ENCODE measurements at places on chromosomes 1 and 21.

GRCh38 chr1:12143631-12144155 lies 23.1 kb upstream of the TNFRSF1B start:
- DNase-seq: peak; percentile 75

DNA sequence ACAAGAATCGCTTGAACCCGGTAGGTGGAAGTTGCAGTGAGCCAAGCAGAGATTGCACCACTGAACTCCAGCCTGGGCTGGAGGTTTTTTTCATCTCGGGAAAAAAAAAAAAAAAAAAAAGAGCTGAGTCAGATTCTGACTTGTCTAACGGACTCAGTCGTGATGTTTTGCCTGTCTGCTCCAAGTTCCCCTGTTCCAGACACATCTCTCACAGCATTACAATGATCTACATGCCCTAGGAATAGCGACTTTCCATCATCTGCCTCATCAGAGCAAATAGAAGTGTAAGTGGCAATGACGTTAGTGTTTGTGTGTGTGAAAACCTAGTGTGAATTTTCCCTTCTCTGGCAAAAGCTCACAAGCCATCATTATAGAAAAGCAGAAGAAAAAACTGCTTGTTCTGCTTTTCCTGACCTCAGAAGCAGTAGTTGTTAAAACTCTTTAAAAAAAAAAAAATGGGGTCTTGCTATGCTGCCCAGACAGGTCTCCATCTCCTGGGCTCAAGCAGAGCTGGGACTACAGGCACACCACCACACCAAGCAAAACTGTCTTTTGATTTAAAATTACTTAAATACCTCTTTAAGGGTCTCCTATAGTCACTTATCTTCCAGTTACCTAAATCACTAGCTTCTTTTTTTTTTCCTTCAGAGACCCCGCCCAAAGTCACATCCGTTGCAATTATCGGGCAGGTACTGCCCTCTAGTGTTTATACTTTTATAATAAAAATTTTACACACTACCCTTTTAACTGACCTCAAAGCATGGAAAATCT lies 37.3 kb downstream of the PLEKHO1 start:
- peak; percentile 73 for DNase-seq

GRCh38 chr1:147822292-147822691 lies 61.9 kb upstream of the GJA5 start:
- DNase-seq: no peak

GRCh38 chr1:237140986-237141385 lies 99.0 kb downstream of the RYR2 start:
- DNase-seq: no peak

DNA sequence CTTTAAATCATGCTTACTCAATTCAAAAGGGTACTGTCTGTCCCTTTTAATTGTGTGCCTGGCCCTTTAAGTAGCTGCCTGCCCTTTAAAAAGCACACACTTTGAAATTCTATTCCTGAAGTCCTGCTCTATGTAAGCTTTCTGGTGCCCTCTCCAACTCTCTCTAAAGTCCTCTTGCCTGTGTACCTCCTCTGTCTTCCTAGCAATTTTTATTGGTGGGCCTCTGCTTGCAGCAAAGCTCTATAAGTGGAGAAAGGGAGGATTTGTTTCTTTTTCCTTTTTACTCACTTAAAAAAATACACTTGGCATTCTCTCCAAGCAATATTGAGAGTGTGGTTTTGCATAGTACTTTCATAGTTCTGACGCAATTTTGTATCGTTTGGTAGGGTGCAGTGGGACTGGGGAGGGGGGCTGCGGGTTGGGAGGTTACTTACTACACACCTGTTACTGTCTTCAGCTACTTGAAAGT lies 135.4 kb downstream of the LMO4 start:
- DNase-seq: no peak

DNA sequence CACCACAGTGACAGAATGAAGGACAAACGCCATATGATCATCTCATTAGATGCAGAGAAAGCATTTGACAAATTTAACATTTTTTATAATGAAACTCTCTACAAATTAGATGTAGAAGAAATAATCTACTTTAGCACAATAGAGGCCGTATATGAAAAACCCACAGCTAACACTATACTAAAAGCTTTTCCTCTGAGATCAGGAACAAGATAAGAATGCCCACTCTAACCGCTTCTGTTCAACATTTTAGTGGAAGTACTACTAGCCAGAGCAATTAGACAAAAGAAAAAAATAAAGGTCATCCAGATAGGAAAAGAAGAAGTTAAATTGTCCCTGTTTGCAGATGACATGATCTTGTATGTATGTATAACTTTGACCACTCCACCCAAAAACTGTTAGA lies 109.7 kb downstream of the SLC35F3 start:
- no peak for DNase-seq

DNA sequence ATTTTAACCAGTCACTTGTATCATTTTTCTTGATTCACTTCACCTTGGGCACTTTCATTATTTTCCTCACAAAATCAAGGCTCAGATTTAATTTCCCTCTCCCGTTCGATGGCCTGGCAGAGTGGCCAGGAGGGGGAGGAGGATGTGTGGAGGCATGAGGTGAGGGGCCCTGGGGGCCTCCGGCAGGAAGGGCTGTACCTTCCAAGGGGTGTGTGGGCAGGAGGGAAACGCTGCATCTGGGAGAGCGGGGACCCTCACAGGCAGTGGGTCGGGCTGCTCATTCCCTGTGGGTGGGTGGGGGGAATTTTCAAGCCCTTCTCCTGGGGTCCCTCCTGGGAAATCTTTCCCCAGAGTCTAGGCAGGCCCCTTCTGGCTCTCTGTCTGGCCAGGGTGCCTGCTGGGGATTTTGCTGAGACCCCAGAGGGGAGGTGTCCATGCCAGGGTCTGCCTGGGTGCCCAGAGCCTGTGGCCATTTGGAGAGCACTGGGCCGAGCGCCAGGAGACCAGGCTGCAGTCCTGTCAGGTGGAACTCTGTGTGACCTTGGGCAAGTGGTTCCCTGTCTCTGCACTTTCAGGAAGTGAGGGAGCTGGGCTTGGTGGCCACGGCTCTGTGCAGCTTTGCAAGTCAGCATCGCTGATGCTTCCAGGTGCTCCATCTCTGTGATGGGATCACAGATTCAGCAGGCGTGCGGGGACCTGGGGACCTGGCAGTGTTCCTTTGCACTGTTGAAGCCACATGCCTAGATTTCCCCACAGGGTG lies 81.9 kb upstream of the C1orf174 start:
- DNase-seq: no peak

DNA sequence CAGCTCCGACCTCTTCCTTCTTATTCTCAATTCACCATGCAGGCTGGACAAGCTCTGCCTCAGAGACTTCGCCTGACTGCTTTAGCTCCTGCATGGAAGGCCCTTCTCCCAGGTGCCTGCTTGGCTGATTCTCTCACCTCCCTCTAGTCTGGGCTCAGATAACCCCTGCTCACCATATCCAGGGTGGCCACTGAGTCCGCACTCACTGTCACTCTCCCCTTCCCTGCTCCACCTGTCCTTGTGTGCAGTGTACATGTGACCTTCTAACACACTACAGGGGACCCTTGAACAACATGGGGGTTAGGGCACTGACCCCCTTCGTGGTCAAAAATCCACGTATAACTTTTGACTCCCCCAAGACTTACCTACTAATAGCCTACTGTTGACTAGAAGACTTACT lies 14.4 kb upstream of the GALNT2 start:
- no peak for DNase-seq

DNA sequence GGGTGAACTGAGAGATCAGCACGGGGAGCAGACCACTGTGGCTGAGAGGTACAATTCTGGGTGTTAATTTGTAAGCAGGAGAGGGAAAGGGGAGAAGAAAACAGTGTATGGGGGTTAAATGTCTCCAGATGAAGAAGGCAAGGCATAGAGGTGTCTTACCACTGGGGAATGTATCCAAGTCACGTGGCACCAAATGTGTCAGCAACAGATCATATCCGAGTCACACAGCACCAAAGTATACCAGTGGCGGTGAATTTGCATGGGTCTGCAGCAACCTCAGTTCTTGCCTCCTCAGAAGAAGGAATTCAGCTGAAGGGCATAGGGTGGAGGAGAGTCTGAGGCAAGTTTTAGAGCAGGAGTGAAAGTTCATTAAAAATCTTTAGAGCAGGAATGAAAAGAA lies 21.2 kb upstream of the SYCP1 start:
- DNase-seq: no peak

- DNase-seq: peak; percentile 49
Observed at GRCh38 chr1:183097438-183098051, 74.3 kb downstream of the LAMC1 start.

DNA sequence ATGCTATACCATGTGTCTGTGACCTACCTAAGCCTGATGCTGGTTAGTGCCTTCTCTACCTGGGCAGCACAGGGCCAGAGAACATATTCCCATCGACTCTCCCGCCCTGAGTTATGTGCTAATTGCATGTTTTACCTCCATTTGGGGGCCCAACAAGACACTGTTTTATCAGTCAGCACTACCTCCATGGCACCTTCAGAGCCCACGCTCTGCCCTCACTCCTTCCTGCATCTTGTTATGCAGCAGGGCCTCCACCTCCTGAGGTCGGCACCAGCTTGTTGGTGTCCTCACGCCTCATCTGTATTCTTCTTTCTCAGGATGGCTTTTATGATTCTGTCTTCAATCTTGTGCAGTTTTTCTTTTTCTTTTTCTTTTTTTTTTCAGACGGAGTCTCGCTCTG lies 11.9 kb downstream of the WNT9A start:
- DNase-seq: no peak

GRCh38 chr1:186620566-186621350 lies 59.5 kb downstream of the PTGS2 start:
- DNase-seq: peak; percentile 79

- DNase-seq: no peak
Observed at GRCh38 chr1:160534823-160535605, 12.0 kb upstream of the SLAMF6 start.

- peak; percentile 52 for DNase-seq
Observed at GRCh38 chr1:59057211-59057694, 239.6 kb upstream of the FGGY start.

- no peak for DNase-seq
Observed at GRCh38 chr1:247173431-247173830, 1.6 kb upstream of the ZNF124 start.

- DNase-seq: no peak
Observed at GRCh38 chr1:118243269-118243668, 58.2 kb upstream of the SPAG17 start.

- peak; percentile 85 for DNase-seq
Observed at GRCh38 chr1:145782272-145783099, 41.4 kb downstream of the RNF115 start.

GRCh38 chr1:29338908-29339575 lies 102.7 kb downstream of the PTPRU start:
- DNase-seq: no peak

DNA sequence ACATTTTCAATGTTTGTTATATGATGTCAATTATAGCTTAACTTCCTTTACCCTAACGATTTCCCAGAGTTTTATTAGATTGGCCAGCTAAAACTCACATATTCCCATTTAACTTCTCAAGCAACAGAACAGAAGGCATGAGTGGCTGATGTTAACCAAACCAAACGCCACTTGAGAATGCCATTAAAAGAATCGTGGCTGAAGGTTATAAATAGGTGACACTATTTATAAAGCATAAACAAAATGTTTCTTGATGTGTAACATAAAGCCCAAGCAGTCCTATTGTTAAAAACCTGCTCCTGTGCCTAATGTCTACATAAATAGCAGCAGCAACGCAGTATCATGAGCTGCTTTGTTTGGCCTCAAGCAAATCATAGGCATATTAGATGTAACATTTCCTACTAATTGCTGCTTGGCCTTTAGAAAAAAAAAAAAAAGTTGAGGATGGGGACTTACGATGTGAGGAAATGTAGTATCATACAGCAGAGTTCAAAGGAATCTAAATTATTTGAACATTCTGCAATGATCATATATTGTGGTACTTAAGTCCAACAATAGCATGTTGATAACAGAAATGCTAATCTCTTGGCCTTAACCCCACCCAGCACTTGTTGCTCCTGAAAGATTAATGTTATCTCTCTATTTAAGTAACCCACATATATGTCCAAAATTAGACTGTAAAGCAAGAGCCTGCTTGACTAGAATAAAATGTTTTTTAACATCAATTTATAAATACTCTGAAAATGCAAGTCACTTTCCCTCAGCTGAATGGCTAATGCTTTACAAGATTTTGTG lies 106.0 kb downstream of the ESRRG start:
- no peak for DNase-seq

DNA sequence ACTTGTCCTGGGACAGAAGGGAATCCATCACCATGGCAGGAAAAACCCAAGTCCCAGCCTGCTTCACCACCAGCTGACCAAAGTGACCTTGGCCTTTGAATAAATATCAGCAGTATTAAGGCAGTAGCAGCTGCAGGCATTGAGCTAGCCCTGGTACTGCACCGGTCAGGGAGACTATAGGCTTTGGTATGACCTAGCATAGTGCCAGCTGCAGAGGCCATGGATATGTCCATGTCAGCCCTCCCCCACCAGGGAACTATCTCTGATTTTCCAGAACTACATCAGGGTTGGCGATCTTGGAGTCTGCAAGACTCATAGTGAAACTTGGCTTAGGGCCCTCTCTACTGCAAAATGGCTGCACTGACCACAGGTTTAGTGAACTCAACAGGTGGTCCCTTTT lies 49.2 kb upstream of the FAM20B start:
- DNase-seq: no peak

- DNase-seq: no peak
Observed at GRCh38 chr1:115184260-115184950, 95.1 kb upstream of the TSPAN2 start.

DNA sequence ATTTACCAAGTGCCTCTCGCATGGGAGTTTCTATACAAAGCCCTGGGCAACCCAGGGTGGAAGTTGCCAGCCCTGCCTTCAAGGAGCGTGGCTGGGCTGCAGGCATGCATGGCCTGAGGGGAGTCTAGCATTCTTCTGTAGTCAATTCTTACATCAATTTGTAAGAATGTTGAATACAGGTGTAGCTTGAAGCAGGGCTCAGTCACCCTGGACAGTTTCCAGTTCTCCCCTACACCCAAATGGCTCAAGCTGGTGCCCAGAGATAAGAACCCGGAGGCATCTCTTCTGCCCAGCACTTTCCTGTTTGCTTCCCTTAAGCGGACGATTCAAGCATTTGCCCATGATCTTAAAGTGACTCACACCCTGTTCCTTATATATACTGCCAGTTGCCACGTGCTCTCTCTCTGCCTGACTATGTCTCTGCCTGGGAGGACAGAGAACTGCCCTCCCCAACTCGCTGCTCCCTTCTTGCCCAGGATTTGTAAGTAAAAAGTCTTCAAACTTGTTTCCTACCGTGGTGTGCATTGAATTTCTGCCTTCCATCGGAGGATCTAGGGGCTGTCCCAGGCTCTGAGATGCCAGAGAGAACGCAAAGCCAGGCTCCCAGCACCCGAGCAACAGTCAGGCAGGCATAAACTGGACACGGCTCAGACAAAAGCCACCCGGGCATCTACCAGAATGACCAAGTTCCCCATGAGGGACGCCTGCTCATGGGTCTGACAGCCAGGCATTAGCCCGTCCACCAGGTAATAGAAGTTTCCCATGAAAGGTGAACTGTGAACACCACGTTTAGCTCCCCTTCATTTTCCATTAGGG lies 50.9 kb upstream of the AJAP1 start:
- no peak for DNase-seq

- peak; percentile 19 for DNase-seq
Observed at GRCh38 chr1:227449051-227449450, 114.3 kb upstream of the ZNF678 start.

GRCh38 chr1:42684139-42684538 lies 1.9 kb downstream of the YBX1 start:
- peak; percentile 37 for DNase-seq

- DNase-seq: no peak
Observed at GRCh38 chr1:206021008-206021625, 2.6 kb downstream of the CTSE start.
